ENCODE measurements at places on chromosomes 11 and 22.

DNA sequence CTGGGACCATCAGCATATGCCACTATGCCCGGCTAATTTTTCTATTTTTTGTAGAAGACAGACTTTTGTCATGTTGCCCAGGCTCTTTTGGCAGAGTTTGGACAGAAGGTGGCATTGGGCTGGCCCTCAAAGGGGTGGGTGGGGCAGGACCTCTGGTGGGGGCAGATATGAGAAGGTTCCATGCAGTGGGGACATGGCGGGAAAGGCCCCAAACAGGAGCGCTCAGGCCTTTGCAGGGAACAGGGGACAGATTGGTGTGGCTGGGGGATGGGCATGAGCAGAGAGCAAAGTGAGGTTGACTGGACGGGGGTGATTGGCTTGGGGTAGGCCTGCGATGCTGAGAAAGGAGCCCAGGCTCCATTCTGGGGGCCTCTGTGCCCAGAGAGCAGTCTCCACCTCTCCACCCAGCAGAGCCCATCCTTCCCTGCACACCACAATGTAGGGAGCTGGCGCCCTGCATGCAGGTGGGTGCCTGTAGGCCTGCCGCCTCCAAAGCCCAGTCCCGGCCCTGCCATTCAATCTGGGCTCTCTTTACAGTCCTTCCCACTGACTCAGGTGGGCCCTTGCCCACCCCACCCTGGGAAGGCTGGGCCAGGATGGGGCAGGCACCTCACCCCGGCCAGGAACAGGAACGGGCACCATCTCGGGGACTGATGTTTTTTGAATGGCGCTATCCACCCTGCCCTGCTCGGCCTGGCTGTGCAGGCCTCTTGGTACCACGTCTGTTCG, 98.7 kb downstream of the MORC2 start:
- no peak for DNase-seq

DNA sequence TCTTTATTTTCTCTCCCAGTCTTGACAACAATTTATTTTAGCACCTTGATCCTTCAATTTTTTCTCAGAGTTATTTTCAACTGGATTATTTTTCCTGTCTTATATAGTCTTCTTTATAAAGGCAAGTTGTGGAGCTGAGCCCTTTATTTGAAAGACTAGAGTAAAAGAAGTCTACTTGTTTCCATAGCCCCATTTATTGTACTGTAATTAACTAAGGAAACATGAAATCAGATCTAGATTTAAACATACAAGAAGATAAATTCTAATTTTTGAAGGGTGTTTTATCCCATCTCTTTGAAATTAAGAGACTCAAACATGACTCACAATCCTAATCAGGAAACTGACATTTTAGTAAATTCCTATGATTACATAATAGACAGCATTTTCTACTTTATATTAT, 2421.8 kb downstream of the LRRC4C start:
- DNase-seq = no peak

DNA sequence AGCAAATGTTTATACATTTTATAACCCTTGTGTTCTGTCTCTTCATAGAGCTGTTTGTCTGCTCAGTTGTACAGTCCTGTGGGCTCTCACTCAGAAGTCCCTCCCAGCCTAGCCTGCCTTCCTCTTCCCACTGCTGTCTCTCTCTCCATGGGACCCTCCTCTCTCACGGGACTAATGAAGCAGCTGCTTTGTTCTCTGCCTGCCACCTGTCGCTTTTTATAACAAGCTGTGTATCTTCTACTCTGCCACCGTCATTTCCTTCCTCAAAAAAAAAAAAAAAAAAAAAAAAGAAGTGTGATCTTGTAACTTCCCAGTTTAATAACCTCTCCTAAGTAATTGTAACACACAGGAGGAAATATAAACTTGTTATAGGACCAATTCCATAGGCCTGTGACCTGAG, 92.2 kb upstream of the ALKBH3 start:
- no peak for DNase-seq

- peak; percentile 40 for DNase-seq
These were observed 59.0 kb downstream of the MYH9 start for GRCh38 chr22:36328635-36329253.

- DNase-seq = no peak
These were observed 250.0 kb downstream of the DYNC2H1 start for GRCh38 chr11:103359216-103359615.

DNA sequence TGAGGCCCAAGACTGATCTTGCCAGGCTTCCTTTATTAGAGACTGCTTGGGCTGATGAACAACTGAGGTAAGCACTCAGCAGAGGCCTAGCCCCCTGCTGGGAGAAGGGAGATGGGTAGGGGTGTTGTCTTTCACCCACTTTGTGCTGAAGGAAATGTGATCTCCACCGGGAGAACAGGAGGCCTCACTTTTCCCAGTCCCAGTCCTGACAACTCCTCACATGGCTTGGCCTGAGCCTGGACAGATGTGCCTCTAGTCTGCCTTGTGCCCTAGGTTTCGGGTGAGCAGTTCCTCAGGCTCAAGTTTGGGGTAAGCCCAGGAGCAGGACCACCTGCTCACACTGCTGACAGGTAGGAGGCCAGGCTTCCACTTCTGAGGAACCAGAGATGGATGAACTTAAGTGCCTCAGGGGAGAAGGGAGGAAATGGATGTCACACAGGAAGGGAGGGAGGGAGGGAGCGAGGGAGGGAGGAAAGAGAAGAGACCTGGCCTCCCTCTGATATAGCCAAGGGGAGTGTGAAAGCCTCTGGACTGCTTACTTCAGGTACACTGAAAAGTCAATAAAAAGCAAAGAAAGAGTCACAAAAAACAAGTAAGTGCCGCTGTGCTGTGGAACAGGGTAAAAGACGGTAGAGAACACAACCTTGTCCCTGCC, 8.1 kb downstream of the CLPB start:
- no peak for DNase-seq
